HT-29 (cell line): ENCODE measurements at places on chromosomes 13 and 19. TPM values are rescaled to one million over a fixed set of nuclear protein-coding genes. Genes with fewer than 3 reads are reported as not detected.

GRCh38 chr13:69458013-69458412 lies 649.6 kb upstream of the ATXN8OS start:
- no peak for DNase-seq

GRCh38 chr13:109140054-109140453 lies 510.6 kb downstream of the MYO16 start:
- no peak for DNase-seq

DNA sequence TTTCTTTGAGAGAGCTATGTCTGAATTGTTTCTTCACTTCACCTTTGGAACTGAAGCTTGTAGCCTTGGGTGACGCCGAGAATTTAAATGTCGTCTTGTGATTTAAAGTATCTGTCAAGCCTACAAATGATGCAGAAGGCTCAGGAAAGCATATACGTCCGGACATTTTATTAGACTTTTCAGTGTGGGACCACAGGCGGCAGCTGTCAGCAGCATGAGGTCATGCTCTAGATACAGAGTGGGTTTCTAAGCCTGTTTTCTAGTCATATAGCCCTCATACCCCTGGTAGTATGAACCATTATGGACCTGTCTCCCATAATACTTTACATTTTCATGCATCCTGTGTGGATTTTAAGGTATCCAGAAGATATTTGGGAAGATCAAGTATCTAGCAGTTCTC lies 212.3 kb downstream of the ATP8A2 start:
- DNase-seq = no peak

GRCh38 chr13:98214707-98215106 lies 37.6 kb upstream of the RNF113B start:
- peak; percentile 96 for DNase-seq

DNA sequence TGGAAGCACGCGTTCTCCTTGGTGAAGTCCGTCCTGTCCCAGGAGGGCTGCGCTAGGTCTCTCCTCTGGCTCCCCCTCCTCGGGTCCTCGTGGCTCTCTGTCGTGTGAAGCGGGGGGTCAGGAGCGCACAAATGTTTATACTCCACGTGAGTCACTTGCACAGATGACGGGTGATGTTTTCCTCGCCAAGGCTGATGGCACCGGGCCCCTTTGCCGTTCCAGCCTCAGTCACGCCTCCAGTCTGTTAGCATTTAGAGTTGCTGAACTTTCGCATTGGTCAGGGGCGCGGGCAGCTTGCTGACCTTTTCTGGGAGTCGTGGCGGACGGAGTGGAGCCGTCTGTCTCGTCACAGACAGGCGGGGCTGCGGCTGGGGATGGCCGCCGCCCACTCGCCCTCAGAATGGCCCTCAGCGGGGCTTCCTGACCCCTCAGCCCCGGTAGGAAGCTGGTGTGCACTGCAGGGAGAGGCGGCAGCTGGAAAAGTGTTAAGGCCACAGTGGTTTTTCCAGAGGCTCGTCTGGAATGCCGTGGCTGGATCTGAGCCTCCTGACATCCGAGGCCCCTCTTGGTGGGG lies 13.7 kb downstream of the KLHL26 start:
- DNase-seq = no peak

- no peak for DNase-seq
Observed at GRCh38 chr13:52383366-52383765, 22.6 kb downstream of the THSD1 start.

GRCh38 chr13:97344265-97345175 lies 89.4 kb upstream of the RAP2A start:
- peak; percentile 93 for DNase-seq

GRCh38 chr19:1047696-1048147 lies 7.8 kb downstream of the ABCA7 start:
- no peak for DNase-seq

DNA sequence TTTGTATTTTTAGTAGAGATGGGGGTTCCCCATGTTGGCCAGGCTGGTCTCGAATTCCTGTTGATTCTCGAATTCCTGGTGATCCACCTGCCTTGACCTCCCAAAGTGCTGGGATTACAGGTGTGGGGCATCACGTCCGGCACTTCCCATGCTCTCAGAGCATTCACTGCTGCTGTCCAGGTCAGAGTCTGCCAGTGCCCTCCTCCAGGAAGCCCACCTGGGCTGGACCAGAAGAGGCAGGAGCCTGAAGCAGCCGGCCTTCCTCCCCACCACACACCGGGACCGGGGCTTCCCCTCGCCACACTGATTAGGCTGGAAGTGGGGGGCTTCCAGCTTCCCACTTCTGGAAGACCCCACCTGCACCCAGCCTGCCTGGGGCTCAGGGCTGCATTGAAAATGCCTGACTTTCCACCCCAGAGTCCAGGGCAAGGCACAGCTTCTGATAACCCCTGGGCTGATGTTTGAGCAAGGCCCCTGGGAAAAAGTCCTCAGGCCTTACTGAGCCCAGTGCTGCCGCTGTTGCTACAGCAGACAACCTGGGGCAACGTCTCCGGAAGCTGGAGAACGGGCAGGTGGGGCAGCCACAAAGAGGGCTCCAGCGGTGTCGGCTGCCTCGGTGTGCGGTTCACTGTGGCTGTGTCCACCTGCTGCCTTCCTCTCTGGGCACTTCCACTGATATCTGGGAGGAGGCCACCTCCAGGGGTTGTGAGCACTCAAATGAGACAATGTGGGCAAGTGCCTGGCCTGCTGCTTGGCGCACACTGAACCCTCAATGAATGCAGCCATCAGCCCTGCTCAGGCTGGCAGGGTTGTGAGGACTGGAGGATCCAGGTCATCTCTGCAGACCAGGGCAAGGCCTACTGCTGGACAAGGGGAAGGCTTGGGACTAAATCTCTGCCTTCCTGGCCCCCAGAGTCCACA lies 22.6 kb downstream of the CEBPA start:
- no peak for DNase-seq

GRCh38 chr13:24764276-24764630 lies 284 bp downstream of the RNF17 start:
- DNase-seq = no peak

BRME1 gene
- 2.2 and 3.9 TPM in 2 replicates for total RNA-seq

DNA sequence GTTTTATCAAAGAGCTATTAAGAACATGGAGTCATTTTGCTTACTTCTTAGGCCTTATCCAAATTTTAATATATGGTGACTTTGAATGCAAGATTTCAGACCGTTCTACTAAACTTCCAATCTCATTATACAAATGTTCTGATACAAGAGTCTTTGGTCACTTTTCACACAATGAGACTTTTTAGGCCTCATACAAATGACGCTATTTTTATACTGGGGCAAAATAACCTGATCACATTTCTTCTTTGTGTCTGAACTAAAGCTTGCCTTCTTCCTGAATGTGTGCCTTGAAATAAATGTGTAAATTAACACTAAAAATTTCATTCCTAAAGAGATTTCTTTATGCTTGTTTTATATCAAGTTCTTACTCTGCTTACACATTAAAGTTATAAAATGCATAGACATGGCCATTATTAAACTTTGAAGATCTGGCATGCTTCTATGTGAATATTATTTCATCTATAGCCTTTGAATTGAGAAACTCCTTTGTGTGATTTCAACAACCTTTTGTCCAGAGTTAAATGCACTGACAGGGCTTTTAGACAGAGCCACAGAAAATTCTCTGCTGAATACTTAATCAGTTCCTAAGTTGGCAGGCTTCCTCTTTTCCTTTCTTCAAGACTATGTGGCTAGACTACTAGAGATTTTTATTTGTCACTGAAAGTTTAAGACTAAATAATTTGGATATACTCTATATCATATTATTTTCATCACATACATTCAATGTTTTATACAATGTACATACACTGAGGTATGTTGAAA lies 86.1 kb downstream of the EDNRB start:
- no peak for DNase-seq

GRCh38 chr13:76832258-76832988 lies 53.8 kb downstream of the KCTD12 start:
- no peak for DNase-seq
